ENCODE measurements at places on chromosomes 3 and 15.

DNA sequence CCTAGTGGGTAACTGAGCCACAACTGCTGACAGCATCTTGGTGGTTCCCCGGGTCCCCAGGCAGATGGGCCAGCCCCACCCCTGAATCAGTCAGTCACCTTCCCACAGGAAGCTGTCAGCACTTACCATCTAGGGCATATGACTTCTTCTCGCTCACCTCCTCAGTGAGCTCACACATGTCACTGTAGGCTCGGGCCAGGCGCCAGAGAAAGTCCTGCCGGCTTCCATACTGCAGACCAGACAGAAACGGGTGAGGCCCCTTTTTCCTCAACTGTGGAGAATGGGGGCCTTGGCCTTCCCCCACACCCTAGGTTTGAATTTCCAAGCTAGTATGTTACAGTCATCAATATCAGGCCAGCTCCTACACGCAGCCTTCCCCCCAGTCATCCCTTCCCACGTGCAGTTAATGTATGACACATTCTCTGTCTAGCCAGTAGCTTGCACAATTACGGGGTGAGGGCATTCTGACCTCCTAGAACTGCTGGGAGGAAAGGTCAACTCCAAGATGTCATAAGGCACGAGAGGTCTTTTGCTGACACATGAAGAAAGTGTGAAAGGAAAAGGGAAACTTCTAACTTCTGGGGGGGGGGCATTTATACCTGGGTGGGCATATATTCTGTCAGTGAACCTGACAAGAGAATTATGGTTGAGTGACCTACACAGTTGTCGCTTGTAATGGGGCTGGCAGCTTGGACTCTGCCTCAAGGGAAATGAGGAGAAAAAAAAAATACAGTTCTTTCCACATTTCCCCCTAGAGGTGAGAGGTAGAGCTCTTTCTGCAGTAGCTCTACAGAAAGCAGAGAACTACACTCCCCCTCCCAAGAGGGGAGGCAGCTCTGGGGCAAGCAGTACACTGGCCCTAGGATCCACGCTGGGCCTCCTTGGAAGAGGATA lies 10.9 kb downstream of the RMDN3 start:
- no peak overlapping the region for H3K4me3 ChIP-seq
- peaks cover 63% of the 10 kb centered on the region for H3K36me3 ChIP-seq
- H3K4me1 ChIP-seq = peaks cover 22% of the 10 kb centered on the region
- H3K27me3 ChIP-seq = no peaks in the 10 kb centered on the region

DNA sequence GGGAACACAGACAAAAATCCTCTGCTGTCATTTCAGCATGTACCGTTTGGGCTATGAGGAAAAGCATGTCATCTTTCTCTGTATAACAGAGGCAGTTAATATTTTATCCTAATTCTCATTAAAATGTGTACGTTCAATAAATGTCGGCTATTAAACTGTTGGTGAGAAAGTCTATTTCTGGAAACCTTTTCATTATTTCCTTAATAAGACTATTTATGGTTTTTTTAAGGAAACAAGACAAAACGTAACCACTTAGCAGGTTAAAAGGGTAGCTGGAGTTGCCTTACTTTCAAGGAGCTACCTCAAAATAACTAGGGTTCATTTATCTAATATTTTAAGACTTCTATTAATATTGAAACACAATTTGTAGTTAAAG lies 1.8 kb upstream of the STT3B start:
- H3K27ac ChIP-seq = peak overlapping the region; percentile 92
- peaks cover 5% of the 10 kb centered on the region for H3K4me1 ChIP-seq
- no peaks in the 10 kb centered on the region for H3K36me3 ChIP-seq
- H3K4me3 ChIP-seq = no peak overlapping the region

- H3K4me1 ChIP-seq = no peaks in the 10 kb centered on the region
- H3K27ac ChIP-seq = no peak overlapping the region
- H3K36me3 ChIP-seq = no peaks in the 10 kb centered on the region
- DNase-seq = no peak
Observed at GRCh38 chr3:44184319-44184953, 57.2 kb upstream of the TOPAZ1 start.

DNA sequence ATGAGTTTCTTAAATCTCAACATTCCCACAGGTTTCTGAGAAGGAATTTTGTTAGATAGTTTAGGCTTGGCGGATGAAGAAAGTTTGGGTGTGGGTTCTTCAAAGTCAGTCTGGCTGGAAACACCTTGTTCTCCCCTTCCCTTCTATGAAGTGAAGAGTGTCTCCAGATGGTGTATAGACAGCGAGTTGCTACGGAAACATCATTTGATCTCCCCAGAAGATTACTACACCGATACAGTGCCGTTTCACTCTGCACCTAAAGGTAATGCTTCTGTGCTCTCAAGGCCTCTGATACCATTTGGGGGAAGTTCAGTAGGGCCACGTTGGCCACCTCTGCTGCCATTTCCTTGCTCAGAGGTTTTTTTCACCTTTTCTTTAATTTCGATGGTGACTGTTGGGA lies 20.6 kb downstream of the DLEC1 start:
- H3K27ac ChIP-seq = no peak overlapping the region
- no peaks in the 10 kb centered on the region for H3K27me3 ChIP-seq
- H3K4me3 ChIP-seq = no peak overlapping the region
- no peak for DNase-seq
- no peaks in the 10 kb centered on the region for H3K36me3 ChIP-seq
- peaks cover 8% of the 10 kb centered on the region for H3K4me1 ChIP-seq

GRCh38 chr3:55469957-55470526 lies 17.1 kb downstream of the WNT5A start:
- H3K36me3 ChIP-seq = no peaks in the 10 kb centered on the region
- no peaks in the 10 kb centered on the region for H3K4me1 ChIP-seq
- no peak overlapping the region for H3K27ac ChIP-seq
- no peak overlapping the region for H3K4me3 ChIP-seq
- peaks cover 3% of the 10 kb centered on the region for H3K27me3 ChIP-seq

GRCh38 chr3:138492980-138493675 lies 58.7 kb downstream of the ESYT3 start:
- DNase-seq = no peak
- H3K4me3 ChIP-seq = no peak overlapping the region
- H3K27me3 ChIP-seq = no peaks in the 10 kb centered on the region
- H3K4me1 ChIP-seq = no peaks in the 10 kb centered on the region
- H3K27ac ChIP-seq = no peak overlapping the region
- H3K36me3 ChIP-seq = peaks cover 2% of the 10 kb centered on the region

DNA sequence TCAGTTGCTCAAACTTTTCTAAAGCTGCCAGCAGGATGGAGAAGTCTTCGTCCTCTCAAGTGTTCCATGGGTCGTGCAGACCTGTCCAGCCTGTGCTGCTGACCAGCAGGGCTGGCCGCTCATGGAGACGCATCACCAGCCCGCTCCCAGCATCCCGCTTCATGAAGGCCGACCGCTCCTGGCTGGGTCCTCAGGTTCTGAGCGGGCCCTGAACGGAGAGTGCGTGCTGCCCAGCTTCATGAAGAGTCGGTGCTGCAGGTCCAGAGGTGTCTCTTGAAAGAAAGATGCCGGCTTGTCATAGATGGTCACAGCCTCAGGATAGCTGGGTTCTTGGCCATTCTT lies 75.8 kb upstream of the KCNAB1 start:
- DNase-seq = no peak
- H3K4me3 ChIP-seq = no peak overlapping the region
- no peak overlapping the region for H3K27ac ChIP-seq
- H3K27me3 ChIP-seq = peaks cover 10% of the 10 kb centered on the region

DNA sequence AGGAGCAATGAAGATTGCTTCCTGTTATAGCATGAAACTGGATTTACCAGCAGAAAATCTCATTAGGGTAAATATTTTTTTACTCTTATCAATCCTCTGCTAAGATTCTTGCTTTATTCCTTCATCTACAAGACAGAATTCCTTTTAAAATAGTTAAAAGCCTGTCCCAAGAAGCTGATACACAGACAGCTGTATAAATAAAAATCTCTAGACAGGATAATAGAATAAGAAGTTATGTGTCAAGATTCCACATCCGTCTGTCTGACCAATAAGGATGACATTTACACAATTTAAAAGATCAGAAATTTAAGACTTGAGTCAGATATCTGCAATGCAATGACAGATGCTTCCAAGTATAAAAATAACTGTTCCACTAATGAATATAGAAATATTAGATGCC lies 57.6 kb downstream of the SSR3 start:
- no peak for DNase-seq
- H3K4me3 ChIP-seq = no peak overlapping the region
- no peaks in the 10 kb centered on the region for H3K4me1 ChIP-seq
- H3K36me3 ChIP-seq = no peaks in the 10 kb centered on the region

GRCh38 chr3:34832865-34833508 lies 806.3 kb upstream of the ARPP21 start:
- H3K27me3 ChIP-seq = no peaks in the 10 kb centered on the region
- H3K4me3 ChIP-seq = no peak overlapping the region
- no peak overlapping the region for H3K27ac ChIP-seq
- no peaks in the 10 kb centered on the region for H3K36me3 ChIP-seq
- no peak for DNase-seq
- H3K4me1 ChIP-seq = no peaks in the 10 kb centered on the region

GRCh38 chr3:14424711-14425580 lies 22.5 kb downstream of the SLC6A6 start:
- peaks cover 84% of the 10 kb centered on the region for H3K4me1 ChIP-seq
- no peaks in the 10 kb centered on the region for H3K27me3 ChIP-seq
- peak overlapping the region; percentile 97 for H3K27ac ChIP-seq
- DNase-seq = peak; percentile 38
- peak overlapping the region; percentile 2 for H3K4me3 ChIP-seq

- no peaks in the 10 kb centered on the region for H3K27me3 ChIP-seq
- no peaks in the 10 kb centered on the region for H3K36me3 ChIP-seq
- H3K27ac ChIP-seq = no peak overlapping the region
Observed at GRCh38 chr3:39025222-39025970, 26.3 kb downstream of the SCN11A start.

DNA sequence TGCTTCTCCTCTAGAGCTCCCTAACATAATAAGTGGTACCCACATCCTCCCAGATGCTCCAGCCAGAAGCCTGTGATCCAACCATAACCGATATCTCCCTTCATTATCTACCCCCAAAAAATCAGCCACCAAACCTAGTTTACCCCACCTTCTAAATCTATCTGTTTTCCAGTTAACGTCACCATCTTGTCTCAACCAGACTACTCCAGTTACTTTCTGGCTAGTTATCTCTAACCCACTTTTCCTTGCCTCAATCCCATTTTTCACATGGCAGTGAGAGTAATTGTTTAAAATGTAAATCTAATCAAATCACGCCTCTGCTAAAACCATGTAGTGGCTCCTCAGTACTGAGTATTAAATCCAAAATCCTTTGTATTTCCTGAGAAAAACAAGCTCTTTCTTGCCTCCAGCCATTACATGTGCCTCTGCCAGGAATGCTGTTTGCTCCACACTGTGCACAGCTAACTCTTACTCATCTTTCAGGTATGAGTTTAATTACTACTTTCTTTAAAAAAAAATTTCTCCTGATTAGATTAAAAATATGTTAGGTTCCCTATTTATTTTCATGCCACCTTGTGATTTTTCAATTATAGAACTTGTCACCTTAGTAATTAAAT lies 15.4 kb downstream of the CCDC54 start:
- no peak overlapping the region for H3K4me3 ChIP-seq
- no peak for DNase-seq
- no peaks in the 10 kb centered on the region for H3K4me1 ChIP-seq
- H3K36me3 ChIP-seq = no peaks in the 10 kb centered on the region
- H3K27ac ChIP-seq = no peak overlapping the region

DNA sequence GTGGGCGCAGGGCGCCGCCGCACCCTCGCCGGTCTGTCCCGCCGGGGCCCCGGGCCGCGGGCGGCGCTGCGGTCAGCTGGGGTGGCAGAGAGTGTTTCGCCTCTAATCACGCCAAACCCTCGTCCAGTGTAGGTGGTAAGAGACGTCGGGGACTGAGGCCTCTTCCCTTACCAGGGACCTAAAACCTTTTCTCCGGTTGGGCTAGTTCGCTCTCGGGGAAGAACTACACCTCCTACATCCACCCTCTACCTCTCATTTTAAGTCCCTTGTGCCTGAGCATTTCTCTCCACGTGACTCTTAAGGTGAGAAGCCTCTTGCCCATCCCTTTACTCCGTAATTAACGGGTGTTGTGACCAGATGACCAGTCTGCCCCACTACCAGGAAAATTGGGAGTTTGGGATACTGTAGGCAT lies 520 bp downstream of the TMEM42 start:
- peaks cover 10% of the 10 kb centered on the region for H3K4me1 ChIP-seq
- peak overlapping the region; percentile 74 for H3K27ac ChIP-seq
- peak overlapping the region; percentile 69 for H3K4me3 ChIP-seq
- H3K36me3 ChIP-seq = no peaks in the 10 kb centered on the region
- DNase-seq = no peak

DNA sequence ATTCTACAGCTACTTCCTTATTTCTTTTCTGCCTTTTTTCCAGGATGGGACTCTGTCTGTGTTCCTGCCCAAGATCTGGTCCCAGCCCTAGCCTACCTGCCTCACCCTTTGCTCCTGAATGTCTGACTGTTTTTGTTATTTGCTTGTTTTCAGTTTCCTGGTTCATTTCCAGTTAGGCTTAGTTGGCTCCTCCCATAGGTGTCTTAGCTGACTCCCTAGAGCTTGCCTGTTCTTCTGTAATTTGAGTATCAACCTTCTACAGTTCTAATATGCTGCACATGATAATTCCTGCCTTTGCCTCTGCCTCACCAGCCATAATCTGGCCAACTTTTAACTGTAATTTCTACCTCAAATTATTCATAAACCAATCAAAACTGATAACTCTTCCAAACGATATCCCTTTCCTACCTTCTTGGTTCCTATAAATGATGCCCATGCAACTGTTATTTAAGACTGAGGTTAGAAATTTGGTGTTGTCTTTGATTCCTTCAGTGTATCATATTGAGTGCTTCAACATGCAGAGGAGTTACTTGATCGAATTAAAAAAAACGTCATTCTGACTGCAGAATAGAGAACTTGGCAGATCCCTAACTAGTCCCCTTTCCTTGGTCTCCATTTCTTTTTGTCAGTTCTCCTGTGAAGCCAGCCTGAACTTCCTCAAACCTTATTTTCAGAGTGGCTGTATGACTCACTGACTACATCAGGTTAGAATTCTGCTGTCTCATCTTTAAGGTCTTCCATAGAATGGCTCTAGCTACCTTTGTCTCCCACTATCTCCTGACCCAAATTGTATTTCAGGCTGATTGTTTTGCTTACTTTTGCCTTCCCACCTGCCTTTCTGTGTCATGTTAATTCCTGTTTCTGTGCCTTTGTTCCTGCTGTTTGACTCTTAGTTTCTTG lies 8.4 kb downstream of the GOLM2 start:
- no peak overlapping the region for H3K4me3 ChIP-seq
- peaks cover 2% of the 10 kb centered on the region for H3K4me1 ChIP-seq
- peaks cover 3% of the 10 kb centered on the region for H3K36me3 ChIP-seq
- DNase-seq = no peak
- H3K27ac ChIP-seq = no peak overlapping the region

DNA sequence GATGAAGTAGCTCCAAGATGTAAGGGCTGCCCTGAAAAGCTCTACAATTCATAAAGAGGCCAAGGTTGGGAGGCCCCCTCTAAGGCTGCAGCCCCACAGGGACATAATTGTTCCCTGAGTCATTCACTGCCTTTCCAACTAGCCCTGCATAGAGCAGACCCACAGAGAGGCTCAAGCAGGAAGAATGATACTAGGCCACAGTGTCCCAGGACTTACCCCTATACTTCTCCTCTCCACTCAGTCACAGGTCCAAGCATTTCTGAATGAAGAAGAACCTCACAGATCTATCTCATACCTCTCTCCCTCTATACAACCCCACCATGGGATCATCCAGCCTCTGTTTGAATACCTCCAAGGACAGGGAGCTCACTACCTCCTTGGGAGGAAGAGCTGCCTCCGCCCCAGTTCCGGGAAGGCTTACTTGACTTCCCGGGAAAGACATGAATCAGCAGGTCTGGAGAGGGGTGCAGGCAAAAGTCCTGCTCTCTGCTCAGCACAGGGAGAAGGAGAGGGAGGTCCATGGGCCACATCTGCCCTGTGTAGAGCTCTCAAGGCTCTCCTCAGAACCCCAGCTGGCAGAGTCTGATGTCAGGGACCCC lies 6.9 kb upstream of the SKIC8 start:
- no peaks in the 10 kb centered on the region for H3K36me3 ChIP-seq
- no peak for DNase-seq
- no peak overlapping the region for H3K4me3 ChIP-seq
- H3K4me1 ChIP-seq = no peaks in the 10 kb centered on the region
- H3K27ac ChIP-seq = no peak overlapping the region
